Fibroblast of gingiva (primary cell): ENCODE measurements at places on chromosomes 2 and 18.

GRCh38 chr2:75540994-75541393, 19.7 kb downstream of the EVA1A start:
- DNase-seq = no peak

- DNase-seq = no peak
These were observed 56.9 kb downstream of the ACKR3 start for GRCh38 chr2:236626391-236627150.

- DNase-seq = no peak
These were observed 45.2 kb upstream of the NFU1 start for GRCh38 chr2:69482471-69482870.

DNA sequence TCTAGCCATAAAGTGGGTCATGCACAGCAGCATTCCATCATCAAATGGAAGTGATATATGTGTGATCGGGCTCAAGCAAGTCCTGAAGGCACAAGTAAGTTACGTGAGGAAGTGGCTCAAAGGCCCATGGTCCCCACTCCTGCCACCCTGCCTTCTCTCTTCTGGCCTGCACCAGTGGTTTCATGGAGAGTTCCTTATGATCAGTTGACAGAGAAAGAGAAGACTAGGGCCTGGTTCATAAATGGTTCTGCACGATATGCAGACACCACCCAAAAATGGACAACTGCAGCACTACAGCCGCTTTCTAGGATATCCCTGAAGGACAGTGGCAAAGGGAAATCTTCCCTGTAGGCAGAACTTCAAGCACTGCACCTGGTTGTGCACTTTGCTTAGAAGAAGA, 412.6 kb upstream of the SMIM21 start:
- DNase-seq = no peak

GRCh38 chr2:189375842-189376241, 65.4 kb upstream of the WDR75 start:
- peak; percentile 54 for DNase-seq

GRCh38 chr2:129070663-129071062, 752.0 kb upstream of the HS6ST1 start:
- no peak for DNase-seq

GRCh38 chr2:42788882-42789281, 3.5 kb downstream of the HAAO start:
- no peak for DNase-seq

DNA sequence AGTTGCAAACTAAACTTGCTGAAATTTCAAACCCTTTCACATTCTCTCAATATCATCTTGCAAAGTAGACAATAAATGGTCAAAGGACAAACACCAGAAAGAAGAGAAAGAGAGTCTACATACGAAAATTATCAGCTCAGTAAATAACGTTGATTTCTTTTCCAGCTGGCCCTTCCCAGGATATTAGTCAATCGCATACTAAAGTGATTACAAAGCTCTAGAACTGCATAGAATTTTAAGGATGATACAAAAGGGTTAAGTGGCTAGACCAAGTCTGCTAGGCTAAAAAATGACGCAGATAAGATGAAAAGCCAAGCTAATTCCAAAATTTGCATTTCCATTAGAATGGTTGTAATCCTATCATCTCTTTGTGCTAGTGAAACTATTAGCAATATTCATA, 405.7 kb downstream of the FBXO15 start:
- peak; percentile 49 for DNase-seq

GRCh38 chr2:168152902-168153530, 94.4 kb downstream of the STK39 start:
- no peak for DNase-seq

- DNase-seq = no peak
These were observed 348.1 kb downstream of the GALR1 start for GRCh38 chr18:77597726-77598125.

- DNase-seq = no peak
These were observed 59.9 kb upstream of the LRPPRC start for GRCh38 chr2:44055664-44056063.

DNA sequence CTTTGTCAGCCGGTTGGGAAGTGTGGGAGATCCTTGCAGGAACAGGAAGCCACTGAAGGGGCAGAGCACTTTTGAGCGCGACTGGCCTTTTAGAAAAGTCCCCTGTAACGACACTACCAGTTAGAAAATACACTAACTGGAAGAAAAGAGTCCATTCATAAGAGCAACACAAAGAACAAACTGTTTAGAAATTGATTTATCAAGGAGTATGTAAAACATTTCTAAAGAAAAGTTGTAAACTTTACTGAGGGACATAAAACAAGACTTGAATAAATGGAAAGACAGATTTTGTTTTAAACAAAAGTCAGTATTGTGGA, 29.8 kb upstream of the POMC start:
- no peak for DNase-seq

DNA sequence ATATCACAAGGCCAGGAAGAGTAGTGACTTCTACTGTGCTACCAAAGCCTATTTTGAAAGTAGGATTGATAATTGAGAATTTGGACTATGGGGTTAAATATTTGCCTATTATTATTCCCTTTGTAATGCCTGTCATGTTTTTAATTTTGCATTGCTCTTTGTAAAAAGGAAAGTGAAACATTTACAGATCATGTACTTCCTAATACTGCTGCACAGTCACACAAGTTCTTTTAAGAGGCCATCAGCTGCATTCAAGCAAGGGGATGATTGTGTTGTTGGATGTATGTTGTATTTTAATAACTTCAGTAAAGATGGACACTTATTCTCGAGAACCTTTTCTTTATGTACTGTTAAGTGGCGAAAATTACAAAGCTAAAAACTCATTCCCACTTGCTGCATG, 70.1 kb downstream of the PLEKHA3 start:
- DNase-seq = no peak

- no peak for DNase-seq
These were observed 108.4 kb downstream of the MEIS1 start for GRCh38 chr2:66543257-66543767.

- no peak for DNase-seq
These were observed 97.1 kb downstream of the ACKR3 start for GRCh38 chr2:236666646-236667204.

DNA sequence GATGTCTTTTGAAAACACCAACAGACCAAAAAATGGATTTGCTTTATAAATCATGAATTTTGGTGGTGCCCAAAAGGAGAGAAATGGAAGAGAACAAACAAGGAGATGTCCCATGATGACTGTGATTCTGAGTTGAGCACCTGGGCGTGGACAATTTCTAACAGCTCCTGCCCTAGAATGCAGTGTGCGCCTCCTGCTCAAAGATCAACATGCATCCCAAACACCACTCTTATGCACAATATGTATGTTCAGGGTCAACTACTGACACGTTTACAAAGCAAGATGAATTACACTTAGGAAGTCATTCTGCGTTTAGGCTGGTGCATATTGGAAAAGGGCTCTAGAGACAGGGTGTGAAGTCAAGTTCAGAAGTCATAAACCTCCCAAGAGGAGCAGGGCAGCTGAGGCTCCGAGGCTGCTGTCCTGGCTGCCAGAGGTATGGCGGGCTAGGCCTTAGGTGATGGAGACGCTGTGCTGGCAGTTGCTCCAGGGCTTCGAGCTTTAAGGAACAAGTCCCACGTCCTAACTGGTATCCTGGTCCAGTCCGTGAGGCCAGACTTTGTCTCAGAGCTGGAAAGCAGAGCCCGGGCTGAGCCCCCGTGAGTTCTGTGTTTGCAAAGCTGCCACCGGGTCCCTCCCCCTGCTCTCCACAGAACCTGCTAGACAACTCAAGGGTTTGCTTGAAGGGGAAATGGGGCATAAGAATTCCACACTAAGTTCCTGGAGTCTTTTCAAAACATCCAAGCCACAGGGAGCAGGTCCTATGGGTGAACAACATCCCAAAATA, 74.0 kb downstream of the ZNF516 start:
- DNase-seq = no peak

- DNase-seq = no peak
These were observed 105.0 kb downstream of the IKZF2 start for GRCh38 chr2:213046431-213046830.

DNA sequence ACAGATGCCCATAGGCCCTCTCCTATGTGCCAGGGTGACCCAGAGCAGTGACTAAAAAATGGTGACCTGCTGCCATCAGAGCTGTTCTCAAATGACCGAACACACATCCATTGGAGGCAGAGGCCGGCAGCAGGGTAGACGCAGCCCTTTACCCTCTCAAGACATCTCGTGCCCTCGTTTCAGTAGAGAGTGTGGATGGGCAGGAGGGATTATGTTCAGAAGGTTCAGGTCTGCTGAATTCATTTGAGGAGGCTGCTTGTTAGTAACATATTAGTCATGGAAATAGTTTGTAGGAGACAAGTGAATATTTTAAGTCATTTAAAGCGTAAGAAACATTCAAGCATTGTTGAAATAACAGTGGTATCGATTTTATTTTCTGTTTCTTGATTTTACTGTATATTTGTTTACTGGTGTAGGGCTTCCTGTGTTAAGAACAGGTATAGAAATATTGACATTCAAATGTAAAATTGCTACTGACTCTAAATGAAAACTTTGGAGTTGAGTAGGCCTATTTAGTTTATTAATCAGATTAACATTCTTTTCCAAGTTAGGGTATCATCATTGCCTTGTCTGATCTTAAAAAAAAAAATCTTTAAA, 82.6 kb downstream of the ZNF532 start:
- DNase-seq = no peak

DNA sequence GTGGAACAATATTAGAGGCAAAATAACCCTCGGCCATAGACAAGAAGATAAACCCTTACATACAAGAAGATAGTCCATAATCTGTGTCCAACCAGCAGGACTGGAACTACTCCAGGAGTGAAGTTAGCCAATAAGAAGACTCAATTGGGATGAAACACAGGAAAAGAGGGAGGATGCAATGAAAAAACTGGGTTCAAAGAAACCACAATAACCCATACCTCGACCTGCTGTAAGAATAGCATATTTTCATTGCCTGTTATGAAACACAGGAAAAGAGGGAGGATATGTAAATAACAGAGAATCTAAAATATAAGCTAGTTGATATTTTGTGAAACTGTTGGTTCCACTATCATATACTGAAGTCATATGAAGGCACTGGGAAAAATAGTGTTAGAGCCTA, 87.1 kb upstream of the CSRNP3 start:
- DNase-seq = no peak

- DNase-seq = peak; percentile 14
These were observed 33.6 kb downstream of the PLEKHA3 start for GRCh38 chr2:178513876-178514275.

DNA sequence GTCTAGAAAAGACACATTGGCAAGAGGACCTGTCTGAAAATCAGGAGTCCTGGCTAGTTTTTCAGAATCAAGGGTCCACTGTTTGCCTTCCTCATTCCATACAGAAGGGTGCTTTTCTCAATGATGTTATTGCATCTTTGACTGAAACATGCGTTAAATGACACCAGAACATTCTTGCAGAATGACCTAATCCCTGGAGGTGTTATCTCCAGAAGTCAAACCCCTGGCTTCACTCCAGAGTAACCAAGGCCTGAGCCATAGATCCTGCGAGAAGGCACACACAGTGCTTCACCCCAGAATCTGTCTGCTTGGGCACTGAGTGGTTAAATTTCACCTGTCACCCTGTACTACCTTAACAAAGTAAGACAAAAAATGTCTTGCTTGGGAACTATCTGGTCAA, 1055.2 kb upstream of the FANCL start:
- no peak for DNase-seq

- peak; percentile 87 for DNase-seq
These were observed 67.1 kb downstream of the RAB31 start for GRCh38 chr18:9775178-9775577.

GRCh38 chr2:39546937-39547336, 109.9 kb upstream of the MAP4K3 start:
- no peak for DNase-seq

GRCh38 chr2:126885751-126886210, 12.9 kb upstream of the TEX51 start:
- no peak for DNase-seq
